Activated naive CD8-positive, alpha-beta T cell treated with anti-CD3 and anti-CD28 coated beads, Interleukin-2, amount 50 U/mL, for 16 hours (primary cell): ENCODE measurements at places on chromosomes 3 and 15.

- DNase-seq, result no peak
Observed at GRCh38 chr3:54960701-54961100, 32.8 kb upstream of the LRTM1 start.

- DNase-seq, result no peak
Observed at GRCh38 chr3:11919390-11919789, 72.7 kb upstream of the TAMM41 start.

DNA sequence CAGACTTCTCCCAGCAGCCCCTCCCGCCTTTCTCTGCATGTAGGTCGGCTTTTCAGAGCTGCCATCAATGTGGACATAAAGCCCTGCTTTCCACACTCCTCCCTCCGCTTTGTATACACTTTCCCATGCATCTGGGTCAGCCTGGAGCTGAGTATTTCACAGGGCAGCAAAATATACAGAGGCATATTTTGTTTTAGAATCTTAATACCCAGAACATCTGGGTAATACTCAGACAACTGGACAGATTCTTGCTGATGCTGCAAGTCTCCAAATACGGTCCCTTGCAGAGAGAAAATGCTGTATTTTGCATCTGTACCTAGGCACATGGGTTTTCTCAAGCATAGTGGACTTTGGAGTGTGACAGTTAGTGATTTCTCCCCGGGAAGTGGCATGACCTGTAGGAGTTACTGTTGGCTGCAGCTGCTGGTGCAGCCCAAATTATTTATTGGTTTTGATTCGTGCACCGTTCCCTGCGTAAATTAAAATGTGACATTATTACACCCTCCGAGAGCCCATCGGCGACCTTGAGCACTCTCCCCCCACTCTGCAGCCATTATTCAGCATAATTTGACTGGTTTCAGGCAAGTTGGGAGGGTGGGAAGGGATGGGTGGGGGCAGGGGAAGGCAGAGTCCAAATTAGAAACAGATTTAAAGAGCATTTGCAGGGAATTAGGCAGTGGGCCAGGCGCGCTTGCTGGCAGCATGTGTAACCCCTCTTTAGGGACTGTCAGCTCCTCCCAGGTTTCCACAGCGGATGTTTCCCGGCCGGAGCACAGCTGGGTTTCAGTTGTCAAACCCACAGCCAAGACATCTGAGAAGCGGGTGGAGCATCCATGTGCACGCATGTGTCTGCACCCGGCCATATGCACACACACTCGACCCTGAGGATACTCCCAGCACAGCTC is 100.8 kb downstream of the CPN2 start:
- no peak for DNase-seq

- no peak for DNase-seq
Observed at GRCh38 chr15:38672814-38673670, 108.4 kb upstream of the RASGRP1 start.

GRCh38 chr15:90038632-90039095 is 37.5 kb downstream of the ZNF710 start:
- no peak for DNase-seq

GRCh38 chr3:51311055-51311454 is 74.0 kb upstream of the MANF start:
- DNase-seq, result no peak

- no peak for DNase-seq
Observed at GRCh38 chr15:75817138-75817935, 25.9 kb upstream of the UBE2Q2 start.

GRCh38 chr3:13278783-13279531 is 141.2 kb downstream of the NUP210 start:
- DNase-seq, result no peak

GRCh38 chr15:40088929-40089755 is 19.5 kb downstream of the BMF start:
- DNase-seq, result no peak

DNA sequence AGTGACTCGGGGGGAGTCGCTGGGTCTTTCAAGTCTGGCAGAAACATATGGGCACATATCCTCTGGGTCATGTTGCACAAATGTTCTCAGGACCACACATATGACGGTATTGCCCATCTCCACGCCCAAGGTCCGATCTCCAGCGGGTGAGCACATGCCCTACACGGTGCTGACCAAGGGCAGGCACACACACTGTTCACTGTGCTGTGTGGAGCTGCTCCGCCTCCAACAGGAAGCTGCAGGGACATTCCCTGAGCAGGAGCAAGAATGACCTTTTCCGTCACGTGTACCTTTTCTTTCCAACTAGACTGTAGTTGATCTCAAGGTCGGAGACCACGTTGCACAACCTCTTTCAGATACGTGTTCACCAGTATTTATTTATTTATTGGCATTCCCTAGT is 41.7 kb upstream of the B3GNT5 start:
- DNase-seq, result no peak
